ENCODE measurements at places on chromosomes 1 and 21.

DNA sequence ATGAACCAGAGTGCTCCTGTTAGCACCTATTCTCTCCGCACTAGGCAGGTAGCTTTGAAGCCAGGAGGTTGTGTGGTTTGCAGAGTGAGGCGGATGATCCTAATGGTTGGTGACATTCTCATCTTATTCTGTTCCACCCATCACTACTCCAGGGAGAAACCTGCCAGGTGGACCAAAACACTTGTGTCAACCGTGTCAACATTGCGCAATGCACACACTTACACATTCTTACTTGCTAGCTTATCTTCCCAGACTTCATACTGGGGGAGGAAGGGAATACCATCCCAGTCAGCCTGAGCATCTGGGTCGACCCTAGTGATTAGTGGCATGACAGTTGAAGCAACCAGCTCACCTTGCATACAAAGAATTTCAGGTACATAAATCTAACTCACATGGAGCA lies 236.9 kb downstream of the RPS6KC1 start:
- DNase-seq = no peak

GRCh38 chr1:66764994-66765578 lies 12.8 kb downstream of the DYNLT5 start:
- no peak for DNase-seq

GRCh38 chr1:113976609-113977278 lies 2.5 kb upstream of the OLFML3 start:
- DNase-seq = no peak

GRCh38 chr1:16338961-16339360 lies 13.3 kb downstream of the FBXO42 start:
- DNase-seq = no peak

- DNase-seq = no peak
These were observed 19.7 kb downstream of the SRSF4 start for GRCh38 chr1:29162025-29162424.

DNA sequence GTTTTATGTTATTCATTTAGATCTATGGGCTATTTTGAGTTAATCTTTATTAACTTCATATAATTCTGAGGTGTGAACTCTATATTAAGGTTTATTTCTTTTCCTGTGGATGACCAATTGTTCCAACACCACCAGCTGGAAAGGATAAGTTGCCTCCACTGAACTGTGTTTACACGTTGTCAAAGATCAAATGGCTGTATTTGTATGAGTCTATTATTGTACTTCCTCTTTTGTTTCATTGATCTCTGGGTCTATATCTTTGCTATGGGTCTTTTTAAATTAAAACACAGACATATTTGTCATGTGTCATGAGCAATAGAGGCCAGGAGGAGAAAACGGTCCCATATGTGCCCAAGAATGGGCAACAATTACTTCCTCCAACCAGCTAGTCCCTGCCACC lies 5.2 kb upstream of the MAB21L3 start:
- no peak for DNase-seq

DNA sequence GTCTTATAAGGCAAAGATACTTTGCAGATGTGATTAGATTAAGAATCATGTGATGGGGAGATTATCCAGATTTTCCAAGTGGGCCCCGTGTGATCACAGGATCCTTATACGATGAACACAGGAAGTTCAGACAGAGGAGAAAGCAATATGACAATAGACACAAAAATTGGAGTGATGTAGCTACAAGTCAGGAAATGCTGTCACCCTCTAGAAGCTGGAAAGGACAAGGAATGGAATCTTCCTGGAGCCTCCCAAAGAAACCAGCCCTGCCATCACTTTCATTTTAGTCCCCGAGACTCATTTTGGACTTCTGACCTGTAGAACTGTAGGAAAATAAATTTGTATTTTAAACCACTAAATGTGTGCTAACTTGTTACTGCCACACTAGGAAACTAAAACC lies 61.9 kb upstream of the C1orf21 start:
- no peak for DNase-seq
